ENCODE measurements at places on chromosomes 11 and 22.

- DNase-seq = no peak
Measured at GRCh38 chr11:69241844-69242243, 52.1 kb upstream of the MYEOV start.

- peak; percentile 24 for DNase-seq
Measured at GRCh38 chr11:3947061-3947460, 91.6 kb downstream of the STIM1 start.

DNA sequence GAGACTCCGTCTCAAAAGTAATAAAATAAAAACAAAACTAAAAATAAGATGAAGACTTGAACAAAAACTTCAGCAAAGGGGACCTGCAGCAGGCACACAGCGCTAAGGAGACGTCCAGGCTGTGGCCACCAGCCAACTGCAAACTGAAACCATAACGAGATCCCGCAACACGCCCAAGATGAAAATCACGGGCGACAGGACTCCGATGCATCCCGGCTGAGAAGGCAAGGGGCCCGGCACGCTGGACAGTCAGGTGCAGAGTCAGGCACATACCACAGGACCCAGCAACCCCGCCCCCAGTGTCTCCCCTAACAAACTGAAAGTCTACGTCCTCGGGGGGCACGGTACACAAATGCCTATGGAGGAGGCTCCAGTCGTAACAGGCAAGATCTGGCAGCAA lies 9.2 kb downstream of the HRAS start:
- DNase-seq = no peak

DNA sequence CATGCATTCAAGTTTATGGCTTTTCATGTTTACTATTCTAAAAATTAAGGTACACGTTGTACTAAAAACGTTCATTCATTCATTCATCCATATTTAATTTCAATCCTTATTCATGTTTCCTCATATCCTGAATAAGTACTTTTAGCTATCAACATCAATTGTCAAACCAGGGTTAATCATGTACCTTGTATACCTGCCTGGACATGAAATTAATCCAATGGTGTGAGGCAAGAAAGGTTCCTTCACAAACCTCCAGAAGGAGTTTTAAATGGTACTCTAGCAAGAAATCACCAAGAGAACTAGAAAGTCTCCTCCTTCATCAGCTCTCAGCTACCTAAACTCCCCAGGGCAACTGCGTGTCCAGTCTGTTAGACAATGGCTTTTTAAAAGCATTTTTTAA lies 33.4 kb downstream of the TMEM123 start:
- DNase-seq = no peak

DNA sequence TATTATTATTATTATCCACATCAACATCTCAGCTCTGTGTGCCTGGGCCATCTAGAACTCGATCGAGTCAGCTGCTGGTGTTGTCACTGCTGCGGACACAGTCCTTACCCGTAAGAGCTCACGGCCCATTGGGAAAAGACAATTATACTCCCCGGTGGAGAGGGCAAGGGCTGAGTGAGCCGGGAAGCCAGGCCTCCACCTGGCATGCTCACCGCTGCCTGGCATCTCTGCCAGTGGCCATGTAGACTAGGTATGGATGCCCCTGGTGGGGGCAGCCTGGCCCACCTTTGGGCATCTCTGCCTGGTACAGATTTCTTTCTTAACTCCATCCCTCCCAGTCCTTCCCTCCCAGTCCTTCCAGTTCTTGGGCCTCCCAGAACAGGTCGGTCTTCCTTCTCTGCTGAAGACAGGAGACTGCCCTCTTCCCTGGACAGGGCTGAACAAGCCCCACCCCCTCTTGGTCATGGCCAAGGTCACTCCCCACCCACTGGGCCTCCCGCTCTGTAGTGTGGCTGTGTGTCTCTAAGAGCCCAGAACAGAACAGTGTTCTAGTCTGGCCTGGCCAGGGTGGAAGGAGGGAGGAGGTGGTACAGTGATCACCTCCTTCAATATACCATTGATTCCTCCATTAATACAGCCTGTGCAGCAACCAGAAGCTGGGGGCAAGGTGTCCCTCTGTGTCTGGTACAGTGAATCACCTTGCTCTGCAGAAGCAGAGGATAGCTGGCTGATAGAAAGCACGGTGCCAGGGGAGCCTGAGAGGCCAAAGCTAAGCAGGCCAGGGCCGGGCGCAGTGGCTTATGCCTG lies 57.7 kb downstream of the FLRT1 start:
- peak; percentile 71 for DNase-seq

DNA sequence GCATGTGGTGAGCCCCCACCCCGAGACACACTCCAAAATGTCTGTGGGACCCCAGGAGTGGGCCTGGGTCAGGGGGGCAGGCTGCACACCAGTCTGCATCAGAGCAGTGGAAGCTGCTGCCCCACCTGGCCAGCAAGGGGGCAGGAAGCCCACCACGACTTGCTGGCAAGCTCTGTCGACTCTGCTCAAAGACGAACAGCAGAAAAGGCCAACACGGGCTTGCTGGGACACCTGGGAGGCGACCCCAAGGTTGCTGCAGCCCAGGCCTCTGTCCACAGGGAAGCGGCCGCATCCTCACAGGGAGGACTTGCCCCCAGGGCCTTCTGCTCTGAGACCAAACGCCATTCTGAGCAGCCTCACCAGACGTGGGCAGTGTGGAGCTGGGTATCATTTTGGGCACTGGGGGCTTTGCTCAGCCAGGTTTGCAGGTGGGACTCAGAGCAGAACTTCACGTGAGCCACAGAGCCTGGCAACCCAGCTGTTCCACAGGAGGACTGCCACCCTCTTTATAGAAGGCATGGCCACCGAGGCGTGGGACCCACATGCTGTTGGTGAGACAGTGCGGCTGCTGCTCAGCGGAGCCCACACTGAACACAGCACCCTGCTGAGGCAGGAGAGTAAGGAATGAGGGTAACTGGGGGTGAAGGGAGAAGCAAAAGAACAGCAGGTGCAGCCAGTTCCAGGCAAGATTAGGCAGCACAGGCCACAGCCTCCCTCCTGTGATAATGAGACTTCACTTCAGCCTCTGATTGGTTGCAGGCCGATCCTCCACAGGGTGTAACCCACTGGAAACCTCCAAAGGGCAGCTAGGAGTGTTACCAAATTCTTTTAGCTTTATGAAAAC lies 11.0 kb downstream of the IL17REL start:
- no peak for DNase-seq

- DNase-seq = no peak
Measured at GRCh38 chr11:61417670-61418069, 12.1 kb downstream of the CPSF7 start.

DNA sequence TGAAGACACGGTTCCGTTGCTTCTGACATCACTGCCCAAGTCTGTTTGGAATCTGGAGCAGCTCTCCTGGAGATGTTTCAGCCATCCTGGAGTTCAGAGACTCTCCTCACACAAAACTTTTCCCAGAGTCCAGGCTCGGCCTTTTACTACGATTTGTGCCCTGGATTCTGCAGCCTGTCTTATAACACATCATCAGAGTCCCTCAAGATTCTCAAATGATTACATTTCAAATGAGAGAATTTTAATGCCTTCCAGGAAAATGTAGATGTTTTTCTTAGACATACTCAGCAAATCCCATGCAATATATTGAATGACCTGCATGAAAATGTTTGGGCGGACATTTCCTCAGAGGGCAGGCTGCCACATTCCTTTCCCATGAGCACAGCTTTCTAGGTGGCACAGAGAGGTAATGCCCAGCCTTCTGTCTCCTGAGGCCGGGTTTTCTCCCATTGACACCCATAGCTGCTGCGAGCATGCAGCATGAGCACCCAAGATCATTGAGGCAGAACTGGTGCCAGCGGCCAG lies 129.1 kb downstream of the SNX19 start:
- no peak for DNase-seq

GRCh38 chr11:83122050-83122449 lies 34.9 kb upstream of the PCF11 start:
- no peak for DNase-seq

GRCh38 chr11:88066090-88066489 lies 109.2 kb downstream of the RAB38 start:
- no peak for DNase-seq

GRCh38 chr22:24094966-24095365 lies 83.9 kb downstream of the CABIN1 start:
- no peak for DNase-seq

- DNase-seq = peak; percentile 47
Measured at GRCh38 chr11:2799881-2800654, 85.5 kb downstream of the CDKN1C start.

- no peak for DNase-seq
Measured at GRCh38 chr22:16810188-16810802, 14.9 kb downstream of the XKR3 start.

DNA sequence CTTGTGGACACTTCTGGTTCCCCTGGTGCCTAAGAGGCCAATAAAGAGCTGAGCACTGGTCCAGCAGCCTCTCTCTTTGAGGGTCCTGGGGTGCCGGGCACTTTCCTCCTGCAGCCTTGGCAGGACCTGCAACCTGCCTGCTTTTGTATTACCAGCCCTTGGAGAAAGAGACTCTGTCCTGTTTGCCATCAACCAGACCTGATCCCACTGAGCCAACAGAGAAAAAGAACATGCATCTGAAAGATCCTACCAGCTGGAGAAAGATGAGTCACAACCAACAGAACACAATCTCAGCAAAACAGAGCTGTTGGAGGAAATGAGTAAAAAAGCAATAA lies 321.0 kb downstream of the DDX10 start:
- DNase-seq = no peak

- no peak for DNase-seq
Measured at GRCh38 chr22:49749885-49750510, 77.7 kb downstream of the BRD1 start.

- DNase-seq = peak; percentile 37
Measured at GRCh38 chr22:41966607-41967240, 2.5 kb upstream of the SEPTIN3 start.

DNA sequence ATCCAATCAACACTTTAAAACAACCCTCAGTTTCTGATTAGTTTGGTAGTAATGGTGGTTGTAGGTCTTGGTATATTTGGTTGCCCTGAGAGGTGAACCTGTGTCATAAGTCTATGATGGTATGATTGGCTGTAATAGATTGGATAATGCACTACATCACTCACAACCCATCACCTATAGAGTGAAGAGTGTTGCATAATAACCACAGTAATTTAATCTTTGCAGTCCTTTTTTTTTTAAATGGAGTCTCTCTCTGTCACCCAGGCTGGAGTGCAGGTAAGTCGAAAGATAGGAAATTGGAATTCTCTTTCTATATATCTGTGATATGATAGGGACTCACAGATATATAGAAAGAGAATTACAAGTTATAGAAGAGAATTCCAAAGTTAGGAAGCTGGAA lies 133.4 kb upstream of the PGR start:
- no peak for DNase-seq

- peak; percentile 87 for DNase-seq
Measured at GRCh38 chr11:75946531-75947530, 131.8 kb downstream of the UVRAG start.

DNA sequence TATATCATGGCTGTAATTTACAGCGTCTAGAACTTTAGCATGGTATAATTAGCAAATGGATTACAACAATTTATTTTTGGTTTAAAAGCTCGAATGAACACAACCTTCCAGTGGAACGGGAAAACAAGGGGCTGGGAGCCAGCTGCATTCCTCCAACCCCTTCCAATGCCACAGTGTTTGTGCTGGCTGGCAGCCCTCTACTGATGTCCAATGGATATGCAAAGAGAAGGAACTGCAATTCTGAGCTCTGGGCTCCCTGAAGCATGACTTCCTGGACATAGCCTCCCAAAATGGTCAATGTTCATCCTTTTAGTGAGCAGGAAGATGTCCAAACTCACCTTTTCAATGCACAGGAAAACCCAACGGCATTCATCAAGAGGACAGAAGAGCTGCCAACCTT lies 288.3 kb downstream of the TENM4 start:
- no peak for DNase-seq

DNA sequence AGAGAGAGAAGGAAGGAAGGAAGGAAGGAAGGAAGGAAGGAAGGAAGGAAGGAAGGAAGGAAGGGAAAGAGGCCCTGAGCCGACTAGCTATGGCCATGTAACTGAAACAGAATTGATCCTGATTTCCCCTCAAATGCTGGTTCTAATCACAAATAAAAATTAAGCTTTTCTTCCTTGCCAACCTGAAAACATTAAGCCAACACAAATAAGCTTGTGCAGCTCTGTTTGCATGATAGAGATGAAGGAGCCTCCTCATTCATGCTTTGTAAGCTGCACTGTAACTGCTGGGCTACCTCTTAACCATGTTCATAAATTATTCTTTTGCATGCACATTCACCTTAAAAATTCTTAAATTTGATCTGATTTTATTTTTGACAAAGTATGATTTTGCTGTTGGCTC lies 27.7 kb upstream of the APOL5 start:
- DNase-seq = no peak

- DNase-seq = no peak
Measured at GRCh38 chr11:35515224-35515623, 10.2 kb downstream of the PAMR1 start.

DNA sequence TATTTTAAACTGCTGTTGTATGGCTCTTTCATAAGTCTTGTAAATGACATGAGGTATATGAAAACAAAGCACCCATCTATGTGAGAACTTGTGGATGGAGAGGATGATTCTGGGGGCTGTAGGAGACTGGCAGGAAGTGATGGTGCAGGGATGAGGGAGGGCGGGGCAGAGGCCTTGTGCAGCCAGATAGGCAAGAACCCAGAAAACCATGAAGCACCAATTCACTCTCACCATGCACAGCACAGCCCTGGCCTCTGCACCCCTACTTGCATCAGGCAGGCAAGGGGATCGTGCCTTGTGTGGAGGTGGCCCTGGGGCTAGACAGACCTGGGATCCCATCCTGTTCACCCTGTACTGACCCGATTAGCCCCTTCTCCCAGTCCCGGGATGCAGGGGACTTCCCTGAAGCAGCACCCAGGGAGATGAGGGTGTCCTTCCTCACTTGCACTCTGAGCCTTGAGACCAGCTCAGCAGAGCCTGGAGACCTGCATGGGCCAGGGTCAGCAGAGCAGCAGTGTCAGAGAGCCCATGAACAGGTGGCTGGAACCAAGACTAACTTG lies 85.5 kb downstream of the MORC2 start:
- no peak for DNase-seq

DNA sequence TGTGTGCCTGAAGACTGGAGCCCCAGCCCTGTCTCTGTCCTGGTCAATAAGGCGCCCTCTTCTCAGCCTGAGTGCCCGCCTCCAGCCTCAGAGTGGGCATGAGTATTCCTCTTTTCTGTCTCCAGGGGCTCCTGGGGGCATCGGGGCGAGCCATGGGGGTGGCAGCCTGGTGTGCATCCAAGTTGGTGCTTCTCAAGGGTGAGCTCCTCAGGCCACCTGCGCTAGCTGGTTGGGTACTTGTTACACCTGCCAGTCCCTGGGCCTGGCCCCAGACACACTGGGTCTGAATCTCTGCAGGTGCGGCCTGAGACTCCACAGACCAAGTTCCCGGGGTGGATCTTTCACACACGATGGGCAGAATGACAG lies 168.6 kb upstream of the B3GAT1 start:
- DNase-seq = no peak
